DMS79 (cell line): ENCODE measurements at places on chromosomes 6 and 20.

DNA sequence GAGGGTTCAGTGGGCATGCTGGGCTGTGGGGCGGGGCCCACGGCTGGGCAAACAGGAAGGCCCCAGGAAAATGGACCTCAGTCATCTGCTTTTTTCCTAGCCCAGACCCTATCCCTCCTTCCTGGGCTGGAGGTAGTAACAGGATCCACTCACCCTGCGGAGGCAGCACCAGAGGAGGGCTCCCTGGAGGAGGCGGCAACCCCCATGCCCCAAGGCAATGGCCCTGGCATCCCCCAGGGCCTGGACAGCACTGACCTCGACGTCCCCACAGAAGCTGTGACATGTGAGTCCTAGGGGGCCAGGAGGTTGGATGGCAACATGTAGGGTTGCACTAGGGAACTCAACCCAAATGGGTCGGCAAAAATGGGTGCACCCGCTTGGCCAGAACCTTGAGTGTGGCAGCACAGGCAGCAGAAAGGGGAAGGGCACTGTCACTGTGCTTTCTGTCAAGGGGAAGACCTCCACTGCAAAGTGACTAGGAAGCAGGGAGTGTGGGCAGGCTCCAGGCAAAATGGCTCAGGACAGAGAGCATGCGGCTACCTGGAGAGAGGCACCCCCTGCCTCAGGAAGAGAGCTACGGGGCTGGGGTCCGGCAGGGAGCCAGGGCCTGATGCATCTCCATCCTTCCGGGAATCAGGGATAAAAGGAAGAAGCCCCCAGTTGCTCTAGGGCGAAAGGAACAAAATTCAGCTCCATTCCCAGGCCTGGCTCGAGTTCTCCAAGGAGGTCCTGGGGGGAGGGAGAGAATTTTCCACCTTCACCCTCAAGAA lies 7.9 kb downstream of the MDFI start:
- DNase-seq: no peak

GRCh38 chr6:159577564-159577963 lies 115.5 kb downstream of the SOD2 start:
- no peak for DNase-seq

DNA sequence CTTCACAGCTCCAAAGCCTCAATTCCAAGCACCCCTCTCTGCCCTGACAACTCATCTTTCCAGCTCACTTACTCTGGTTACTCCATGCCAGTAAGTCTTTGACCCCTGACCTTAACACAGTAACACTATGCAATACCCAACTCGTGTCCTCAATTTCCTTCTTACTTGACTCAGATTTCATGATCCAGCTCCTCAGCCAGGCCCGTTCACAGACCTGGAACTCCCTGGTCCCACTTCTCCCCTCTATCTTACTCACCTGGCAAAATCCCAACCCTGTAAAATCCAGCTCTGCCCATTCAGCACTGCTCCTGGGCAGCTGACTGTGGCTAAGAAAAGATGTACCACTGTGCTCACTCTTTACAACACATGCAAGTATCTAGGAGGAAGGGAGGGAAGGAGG lies 7.9 kb downstream of the GNL1 start:
- no peak for DNase-seq

DNA sequence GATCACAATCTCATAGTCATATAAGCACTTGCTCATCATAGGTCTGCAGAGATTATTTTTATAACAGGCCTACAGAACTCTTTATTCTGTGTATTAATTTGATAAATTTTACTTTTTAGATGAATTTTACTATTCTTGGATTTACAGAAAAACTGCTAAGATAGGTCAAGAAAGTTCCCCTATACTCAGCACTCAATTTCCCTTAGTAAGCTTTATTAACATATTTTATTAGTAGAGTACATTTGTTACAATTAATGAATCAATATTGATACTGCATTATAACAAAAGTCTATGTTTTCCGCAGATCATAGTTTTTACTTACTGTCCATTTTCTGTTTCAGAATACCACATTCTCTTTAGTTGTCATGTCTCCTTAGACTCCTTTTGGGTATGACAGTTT lies 148.9 kb downstream of the GRM1 start:
- DNase-seq: no peak

DNA sequence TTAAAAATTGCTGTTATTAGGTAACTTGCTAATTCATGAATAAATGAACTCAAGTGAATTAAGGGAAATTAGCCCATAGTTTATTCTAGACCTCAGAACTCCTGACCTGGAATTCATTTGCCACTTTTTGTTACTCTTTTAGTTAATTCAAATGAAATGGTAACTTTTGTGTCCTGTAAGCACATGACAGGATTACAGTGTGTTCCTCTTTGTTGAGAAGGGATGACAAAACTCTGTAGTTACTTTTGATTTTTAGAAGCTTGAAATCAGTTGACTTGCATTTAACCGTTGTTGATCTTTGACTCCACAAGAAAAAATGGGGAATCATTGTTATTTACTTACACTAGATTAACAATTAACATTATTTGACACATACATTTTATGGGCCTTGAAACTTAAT lies 6.2 kb downstream of the SLC9A8 start:
- DNase-seq: no peak

- DNase-seq: no peak
Measured at GRCh38 chr6:152942319-152942869, 40.4 kb downstream of the FBXO5 start.

DNA sequence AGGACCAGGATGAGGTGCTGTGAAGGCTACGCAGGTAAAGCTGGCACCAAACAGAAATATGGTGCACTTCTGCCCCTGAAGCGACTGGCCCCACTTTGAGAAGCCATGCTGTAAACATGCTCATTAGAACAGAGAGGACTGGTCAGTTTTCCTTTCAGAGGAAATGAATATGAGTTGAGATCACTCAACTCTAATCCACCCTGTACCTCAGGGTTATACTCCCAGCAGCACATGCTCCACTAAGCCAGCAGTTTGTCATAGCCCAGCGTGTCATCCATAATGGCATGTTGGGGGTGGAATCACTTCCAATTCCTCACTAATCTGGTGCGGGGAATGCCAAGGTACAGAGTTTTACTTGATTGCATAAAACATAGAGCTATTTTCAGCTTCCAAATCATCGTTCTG lies 98.1 kb downstream of the HIVEP2 start:
- DNase-seq: no peak

- no peak for DNase-seq
Measured at GRCh38 chr6:111658462-111659154, 52.9 kb upstream of the TRAF3IP2 start.

DNA sequence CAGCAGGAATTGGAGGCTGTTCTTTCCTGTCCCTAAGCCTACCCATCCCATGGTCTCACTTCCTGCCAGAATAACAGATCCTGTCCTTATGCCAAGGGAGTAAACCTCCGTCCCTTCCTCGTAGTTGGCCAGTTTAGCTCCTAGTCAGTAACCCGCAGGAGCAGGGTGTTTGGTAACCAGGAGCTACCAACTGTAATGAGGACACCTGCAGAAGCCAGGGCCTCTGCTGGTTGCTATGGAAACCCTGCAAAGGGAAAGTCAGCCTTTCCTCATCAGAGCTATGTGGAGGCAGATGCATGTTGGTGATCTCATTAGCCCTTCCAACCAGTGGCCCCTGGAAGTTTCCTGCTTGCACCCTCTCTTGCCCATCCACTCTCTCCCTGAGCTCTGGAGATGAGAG lies 368.2 kb upstream of the SULF2 start:
- peak; percentile 36 for DNase-seq
